T follicular helper cell (primary cell): ENCODE measurements at places on chromosomes 7 and 10.

DNA sequence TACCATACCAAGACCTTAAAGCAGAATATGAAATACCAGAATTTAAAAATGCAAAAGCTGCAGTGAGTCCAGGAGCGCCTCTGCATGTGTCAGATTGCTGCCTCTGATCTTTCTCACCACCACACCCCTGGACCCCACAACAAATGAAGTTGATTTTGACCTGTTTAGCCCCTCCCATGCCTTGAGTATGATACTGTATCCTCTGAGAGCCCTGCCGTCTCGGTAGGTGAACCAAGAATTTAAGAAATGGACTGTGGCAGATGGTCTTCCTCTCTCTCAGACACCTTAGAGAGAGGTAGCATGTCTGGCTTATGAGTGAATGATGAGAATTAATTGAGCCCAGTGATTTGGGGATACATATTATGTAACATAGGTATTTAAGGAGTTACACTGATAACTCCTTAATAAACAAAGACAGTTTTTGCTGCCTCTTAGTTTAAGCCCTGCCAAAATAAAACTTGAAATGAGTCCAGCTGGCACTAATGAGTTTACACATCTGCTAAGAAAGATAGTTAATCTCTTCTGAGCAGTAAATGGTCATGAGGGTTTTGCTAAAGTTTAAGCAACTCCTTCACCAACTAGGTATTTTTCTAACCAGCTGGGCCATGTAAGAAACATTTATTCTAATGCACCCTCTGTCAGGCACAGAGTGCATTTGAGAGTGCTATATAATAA lies 4.5 kb upstream of the TFPI2 start:
- no peak for DNase-seq

- DNase-seq: no peak
Observed at GRCh38 chr10:81215498-81215897, 659.5 kb upstream of the NRG3 start.

GRCh38 chr10:93752761-93753160 lies 5.0 kb upstream of the LGI1 start:
- DNase-seq: no peak

DNA sequence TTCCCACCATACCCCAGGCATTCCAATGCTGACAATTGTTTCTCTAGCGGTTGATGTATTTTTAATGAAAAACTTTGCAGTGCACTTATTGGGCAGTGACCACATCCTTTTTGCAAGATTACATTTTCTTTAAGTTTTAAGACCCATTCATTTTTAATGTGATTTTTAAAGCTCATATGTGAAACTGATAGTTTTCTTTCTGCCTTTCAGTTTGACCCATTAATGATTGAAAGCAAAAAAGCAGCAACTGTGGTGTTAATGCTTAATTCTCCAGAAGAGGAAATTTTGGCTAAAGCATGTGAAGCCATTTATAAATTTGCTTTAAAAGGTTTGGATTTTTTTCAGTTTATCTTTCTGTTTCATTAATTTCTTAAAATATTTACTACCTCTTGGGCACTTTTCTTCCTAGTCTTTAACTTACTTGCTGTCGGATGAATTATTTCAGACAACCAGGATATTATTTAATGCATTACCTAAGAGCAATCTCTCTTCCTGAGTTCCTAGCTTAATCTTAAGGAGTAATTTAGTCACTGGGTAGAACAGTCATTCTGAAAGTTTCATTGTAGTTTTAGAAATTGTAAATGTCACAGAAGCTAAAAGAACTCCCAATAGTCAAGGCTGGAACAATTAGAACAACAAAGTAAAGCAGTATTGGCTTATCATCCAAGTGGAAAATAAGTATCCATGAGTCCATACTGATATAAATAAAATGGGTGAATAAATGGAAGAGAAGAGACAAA lies 18.3 kb downstream of the ARMC3 start:
- DNase-seq: no peak

GRCh38 chr10:129305046-129305445 lies 162.0 kb upstream of the MGMT start:
- no peak for DNase-seq

DNA sequence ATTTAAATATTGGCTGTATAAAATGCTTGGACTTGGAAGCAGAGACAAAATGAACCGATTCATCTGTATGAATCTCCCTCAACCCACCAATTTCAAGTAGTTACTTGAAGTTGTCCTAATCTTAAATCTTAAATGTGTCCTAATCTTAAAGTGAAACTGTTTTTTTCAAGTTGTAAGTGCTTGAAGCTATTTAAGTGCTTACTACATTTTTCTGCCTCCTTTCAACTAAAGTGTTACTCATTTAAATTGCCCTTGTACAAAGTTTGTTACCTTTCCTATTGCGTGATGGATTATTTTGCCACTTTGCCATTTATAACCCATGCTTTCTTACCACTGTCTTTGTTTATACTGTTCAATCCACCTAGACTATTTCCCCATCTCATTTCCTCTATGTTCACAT lies 2.8 kb downstream of the BCAP29 start:
- no peak for DNase-seq

GRCh38 chr7:7795630-7796121 lies 77.3 kb upstream of the RPA3 start:
- no peak for DNase-seq

GRCh38 chr10:351770-352334 lies 216.6 kb downstream of the ZMYND11 start:
- DNase-seq: no peak

DNA sequence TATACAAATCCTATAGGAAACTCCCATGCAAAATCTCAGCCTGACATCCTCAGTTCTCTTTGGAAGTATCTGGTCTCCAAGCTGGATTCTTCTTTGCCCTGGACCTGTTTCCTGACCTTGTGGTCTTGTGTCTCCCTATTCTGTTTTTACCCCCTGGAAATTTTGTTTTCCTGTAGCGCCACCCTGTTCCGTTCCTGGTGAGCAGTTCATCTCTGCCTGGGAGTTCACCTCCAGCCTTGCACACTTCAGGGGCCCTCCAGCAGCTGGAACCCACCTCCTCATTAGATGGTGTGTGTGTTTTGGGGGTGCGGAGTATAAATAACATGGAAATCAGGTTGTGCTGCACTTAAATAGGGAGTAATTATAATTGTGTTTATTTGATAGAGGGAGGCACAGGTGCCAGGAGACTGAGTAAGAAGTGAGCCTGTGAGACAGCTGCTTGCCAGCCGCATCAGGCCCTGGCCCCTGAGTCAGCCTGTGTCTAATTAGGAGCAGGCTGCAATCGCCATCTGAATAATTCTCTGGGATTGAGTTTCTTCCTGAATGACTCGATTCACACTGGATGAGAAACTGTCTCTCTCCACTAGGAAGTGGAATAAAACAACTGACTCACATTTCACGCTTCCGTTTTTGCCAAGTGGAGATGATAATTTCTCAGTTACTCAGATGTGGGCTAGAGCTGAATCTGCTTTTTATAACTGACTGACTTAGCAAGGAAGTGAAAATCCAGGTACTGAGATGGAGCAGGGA lies 69.4 kb upstream of the HECTD2 start:
- no peak for DNase-seq

GRCh38 chr10:70917226-70917625 lies 28.9 kb upstream of the PCBD1 start:
- no peak for DNase-seq

DNA sequence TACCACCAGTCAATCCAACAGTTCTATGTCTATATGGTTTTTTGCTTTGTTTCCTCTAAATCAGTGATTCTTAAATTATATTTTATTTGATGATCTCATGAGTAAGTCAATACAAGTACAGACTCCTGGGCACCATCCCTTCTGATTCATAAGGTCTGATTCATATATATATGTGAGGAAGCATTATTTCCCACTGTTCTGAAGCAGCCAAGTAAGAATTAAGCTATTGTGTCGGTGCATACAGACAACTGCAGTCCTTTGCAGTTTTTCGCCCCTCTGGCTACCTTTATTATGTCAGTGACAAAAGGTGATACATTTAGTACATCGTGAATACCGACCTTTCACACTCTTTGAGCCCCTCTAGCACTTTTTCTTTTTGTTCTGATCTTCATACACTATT lies 1079.6 kb upstream of the C7orf33 start:
- DNase-seq: no peak

DNA sequence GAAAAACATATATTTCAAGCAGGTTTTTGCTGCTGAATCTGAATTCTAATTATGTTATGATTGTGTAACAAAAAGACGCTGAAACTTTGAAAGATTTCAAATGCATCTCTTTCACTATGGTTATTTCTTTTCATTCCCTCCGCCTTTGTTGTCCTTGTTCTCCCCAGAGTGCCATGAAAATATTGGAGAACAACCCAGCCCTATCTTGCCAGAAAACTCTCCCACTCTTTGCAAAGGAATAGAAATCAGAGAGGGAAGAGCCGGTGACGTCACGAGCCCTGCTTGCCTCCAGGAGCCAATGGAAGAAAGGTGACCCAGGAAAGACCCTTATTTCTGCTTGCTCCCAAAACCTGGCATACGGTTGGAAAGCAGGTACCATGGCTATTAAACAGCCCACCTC lies 3.4 kb downstream of the GFRA1 start:
- DNase-seq: no peak

GRCh38 chr10:51718804-51719291 lies 19.5 kb upstream of the CSTF2T start:
- DNase-seq: no peak

GRCh38 chr7:121372376-121373010 lies 23.6 kb downstream of the FAM3C start:
- DNase-seq: no peak

- DNase-seq: no peak
Observed at GRCh38 chr7:55254242-55254595, 110.9 kb upstream of the LANCL2 start.

- DNase-seq: no peak
Observed at GRCh38 chr7:42661312-42661711, 250.6 kb downstream of the C7orf25 start.

DNA sequence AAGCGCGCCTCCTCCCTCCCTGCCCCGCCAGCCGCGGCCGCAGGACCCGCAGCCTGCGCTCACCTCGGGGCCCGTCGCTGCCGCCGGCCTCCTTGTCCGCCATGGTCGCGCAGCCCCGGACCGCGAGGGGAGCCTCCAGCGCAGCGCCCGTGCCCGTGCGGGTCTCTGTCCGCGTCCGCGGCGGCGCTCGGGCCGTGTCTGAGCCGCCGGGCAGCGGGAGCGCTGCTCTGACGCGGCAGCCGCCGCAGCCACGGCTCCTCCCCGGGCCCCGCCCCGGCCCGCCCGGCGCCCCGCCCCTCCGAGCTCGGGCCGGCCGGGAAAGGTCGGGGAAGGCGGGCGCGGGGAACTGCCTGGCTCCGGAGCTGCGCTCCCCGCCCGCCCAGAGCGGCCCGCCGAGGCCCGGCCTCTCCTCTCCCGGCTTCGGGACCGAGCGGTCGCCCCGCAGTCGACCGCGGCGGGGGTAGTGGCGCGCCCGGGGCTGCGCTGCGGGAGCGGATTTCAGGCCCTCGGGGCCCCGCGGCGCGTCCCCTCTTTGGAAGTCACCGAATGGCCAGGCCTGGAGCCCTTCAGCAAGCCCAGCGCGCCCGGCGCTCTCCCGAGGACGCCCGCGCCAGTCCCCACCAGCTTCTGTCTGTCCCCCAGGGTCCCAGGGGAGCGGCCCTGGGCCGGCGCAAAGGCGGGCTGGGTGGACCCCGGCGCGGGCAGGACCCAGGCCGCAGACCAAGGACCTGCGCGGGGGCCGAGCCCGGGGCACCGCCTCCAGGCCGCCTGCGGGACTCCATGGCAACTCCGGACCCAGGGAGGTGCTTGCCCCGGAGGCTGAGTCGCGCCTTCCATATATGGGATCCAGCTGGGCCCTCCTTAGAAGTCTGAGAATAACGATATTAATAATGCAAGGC lies at the start of gene HSPA12A:
Gene HSPA12A (minus strand): TSS at position 200 of the 899 bp plus-strand sequence. CDS start 97 bp downstream, at position 103.
- peak; percentile 14 for DNase-seq

GRCh38 chr7:22419488-22419887 lies 62.5 kb upstream of the RAPGEF5 start:
- DNase-seq: no peak

DNA sequence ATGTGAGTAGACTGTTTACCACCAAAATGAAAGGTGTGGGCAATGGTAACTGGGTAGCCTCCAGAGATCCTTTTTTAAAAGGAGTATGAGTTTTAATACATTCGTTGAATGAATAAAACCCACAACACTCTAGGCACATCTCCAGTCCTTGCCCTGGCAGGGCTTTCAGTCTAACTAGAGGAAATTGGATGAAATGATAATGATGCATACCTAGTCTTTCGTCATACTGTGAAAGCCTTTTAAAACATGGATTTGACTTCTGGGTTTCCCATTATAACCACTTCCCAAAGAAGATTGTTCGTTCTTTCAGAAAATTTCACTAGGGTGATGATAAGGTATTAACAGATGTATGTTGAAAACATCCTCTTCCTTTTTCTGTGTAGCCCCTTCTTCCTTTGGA lies 110.8 kb downstream of the REEP3 start:
- DNase-seq: no peak

DNA sequence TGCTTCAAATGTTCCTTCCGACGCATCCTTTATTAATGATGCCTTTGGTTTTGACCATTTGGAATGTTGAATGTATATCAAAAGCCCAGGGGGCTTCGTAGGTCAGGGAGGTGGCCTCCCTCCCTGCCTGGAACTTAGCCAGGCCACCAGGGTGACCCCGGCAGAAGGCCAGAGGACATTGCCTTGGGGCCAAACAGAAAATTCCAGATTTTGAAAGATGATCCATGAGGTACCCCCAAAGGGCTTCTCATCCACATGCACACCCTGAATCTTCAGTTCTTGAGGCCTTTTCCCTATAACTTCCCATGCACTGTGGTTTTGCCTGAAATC lies 171.7 kb downstream of the ADAM12 start:
- DNase-seq: no peak

GRCh38 chr10:32237644-32238345 lies 109.2 kb downstream of the EPC1 start:
- no peak for DNase-seq

GRCh38 chr7:128200376-128200775 lies 40.7 kb upstream of the LEP start:
- no peak for DNase-seq

GRCh38 chr7:16636555-16637101 lies 8.9 kb downstream of the ANKMY2 start:
- DNase-seq: no peak

DNA sequence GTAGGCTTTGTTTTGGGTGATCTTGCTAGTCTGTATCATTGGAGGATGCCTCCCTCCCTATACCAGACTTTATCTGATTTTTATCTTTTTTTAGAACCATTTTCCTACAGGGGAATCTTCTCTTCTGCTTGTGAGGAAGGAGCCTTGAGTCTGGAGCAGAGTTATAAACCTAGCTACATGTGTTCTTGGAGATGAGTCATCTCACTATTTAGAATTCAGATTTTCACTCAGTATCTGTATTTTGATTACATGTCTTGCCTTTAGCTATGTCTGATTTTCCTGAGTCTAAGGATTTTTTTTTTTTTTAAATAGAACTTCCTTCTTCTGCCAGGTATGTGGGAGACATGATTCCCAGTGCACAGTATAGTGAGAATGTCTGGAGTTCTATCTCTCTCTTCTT lies 211.6 kb upstream of the MBL2 start:
- no peak for DNase-seq

GRCh38 chr7:97017192-97018125 lies 7.2 kb downstream of the DLX5 start:
- no peak for DNase-seq

GRCh38 chr7:372546-372931 lies 82.6 kb downstream of the FOXL3 start:
- DNase-seq: no peak
